Omental fat pad (tissue), 4 donors: ENCODE measurements at places on chromosomes 1 and 21. TPM values are rescaled to one million over a fixed set of nuclear protein-coding genes. Genes with fewer than 3 reads are reported as not detected.

Gene ATPAF1
- total RNA-seq: 62.5 TPM

- DNase-seq: no peak
These were observed 215.4 kb downstream of the OMA1 start for GRCh38 chr1:58331156-58331555.

- DNase-seq: no peak
These were observed 203.2 kb upstream of the SGIP1 start for GRCh38 chr1:66330722-66331141.

GRCh38 chr1:236994450-236994849 is 9.8 kb downstream of the MT1HL1 start:
- DNase-seq: no peak
